ENCODE measurements at places on chromosomes 1 and 21.

GRCh38 chr21:29812947-29813346 is 126.8 kb downstream of the GRIK1 start:
- no peak for DNase-seq

DNA sequence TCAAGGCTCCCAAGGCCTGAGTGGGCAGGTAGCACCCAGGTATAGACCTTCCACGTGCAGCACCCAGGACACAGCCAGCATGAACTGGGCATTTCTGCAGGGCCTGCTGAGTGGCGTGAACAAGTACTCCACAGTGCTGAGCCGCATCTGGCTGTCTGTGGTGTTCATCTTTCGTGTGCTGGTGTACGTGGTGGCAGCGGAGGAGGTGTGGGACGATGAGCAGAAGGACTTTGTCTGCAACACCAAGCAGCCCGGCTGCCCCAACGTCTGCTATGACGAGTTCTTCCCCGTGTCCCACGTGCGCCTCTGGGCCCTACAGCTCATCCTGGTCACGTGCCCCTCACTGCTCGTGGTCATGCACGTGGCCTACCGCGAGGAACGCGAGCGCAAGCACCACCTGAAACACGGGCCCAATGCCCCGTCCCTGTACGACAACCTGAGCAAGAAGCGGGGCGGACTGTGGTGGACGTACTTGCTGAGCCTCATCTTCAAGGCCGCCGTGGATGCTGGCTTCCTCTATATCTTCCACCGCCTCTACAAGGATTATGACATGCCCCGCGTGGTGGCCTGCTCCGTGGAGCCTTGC is 1.7 kb downstream of the GJB4 start:
- DNase-seq, result no peak

DNA sequence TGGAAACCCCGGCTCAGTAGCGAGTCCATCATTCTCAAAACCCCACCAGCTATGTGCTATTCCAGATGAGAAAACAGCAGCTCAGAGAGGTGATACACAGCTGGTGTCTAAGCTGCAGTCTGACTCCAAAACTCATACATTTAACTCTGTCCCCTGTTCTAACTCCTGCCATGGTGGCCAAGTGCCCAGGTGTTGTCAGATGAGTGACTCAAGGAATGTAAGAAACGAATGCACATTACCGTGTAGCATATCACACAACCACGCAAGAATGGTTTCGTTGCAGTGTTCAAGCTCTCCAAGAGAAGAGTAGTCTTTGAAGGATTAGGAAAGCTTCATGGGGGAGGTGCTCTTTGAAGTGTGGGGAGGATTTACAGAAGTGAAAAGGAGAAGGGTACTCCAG is 4.7 kb upstream of the XKR8 start:
- no peak for DNase-seq

DNA sequence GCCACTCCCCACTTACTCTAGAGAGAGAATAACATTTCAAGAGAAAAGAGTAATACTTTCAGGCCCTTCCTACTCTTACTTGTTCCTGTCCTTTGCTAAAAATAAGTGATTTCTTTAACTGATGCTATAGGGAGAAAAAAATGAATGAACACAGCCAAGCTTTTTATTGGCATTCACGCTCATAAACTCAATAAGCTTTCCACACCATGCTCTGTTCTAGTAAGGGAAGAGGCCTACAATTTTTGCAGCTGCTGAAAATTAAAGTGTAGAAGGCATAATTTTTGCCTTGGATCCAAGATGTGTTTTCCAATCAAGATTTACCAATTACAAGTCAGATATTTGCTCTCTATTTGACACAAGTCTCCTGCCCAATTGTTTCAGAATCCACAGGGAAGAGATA is 188.1 kb upstream of the RGS18 start:
- no peak for DNase-seq

Data from activated effector memory CD4-positive, alpha-beta T cell treated with anti-CD3 and anti-CD28 coated beads, Interleukin-2, amount 50 U/mL, for 16 hours (primary cell).